ENCODE measurements at places on chromosomes 3 and 15.

GRCh38 chr15:47932261-47932660 lies 188.5 kb upstream of the SLC24A5 start:
- DNase-seq, result no peak

DNA sequence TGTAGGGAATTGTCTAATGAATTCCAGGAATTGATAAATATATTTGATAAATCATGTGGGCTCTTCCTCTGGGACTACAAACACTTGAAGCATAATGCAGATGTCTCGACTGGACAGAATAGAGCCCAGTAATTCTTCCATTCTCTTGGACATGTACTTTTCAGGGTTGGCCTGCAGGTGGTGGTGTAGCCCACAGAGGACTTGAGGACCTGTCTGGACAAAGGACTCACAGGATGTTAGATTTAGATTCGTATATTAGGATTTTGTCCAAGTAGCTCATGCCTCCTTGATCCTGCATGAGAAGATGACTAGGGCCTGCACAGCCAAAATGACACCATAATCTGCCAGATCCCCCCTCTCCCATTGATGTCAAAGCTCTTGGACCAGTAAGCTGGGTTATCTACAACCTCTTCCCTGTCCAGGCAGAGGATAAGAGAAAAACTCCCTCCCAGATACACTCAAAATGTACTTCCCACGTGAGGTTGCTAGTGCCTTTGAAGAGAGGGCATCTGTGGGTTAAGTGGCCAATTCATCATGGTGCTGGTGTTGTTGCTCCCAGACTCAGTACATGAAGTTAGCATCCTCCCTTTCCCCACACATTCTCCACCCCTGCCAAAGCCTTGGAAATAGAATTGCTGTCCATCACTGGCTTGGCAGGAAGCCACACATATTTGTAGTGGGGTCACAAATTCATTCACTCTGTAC lies 88.6 kb upstream of the ZNF280D start:
- no peak for DNase-seq

GRCh38 chr3:123025642-123026521 lies 1.7 kb downstream of the SEMA5B start:
- DNase-seq, result no peak

GRCh38 chr3:127860211-127860696 lies 37.9 kb upstream of the MGLL start:
- no peak for DNase-seq

DNA sequence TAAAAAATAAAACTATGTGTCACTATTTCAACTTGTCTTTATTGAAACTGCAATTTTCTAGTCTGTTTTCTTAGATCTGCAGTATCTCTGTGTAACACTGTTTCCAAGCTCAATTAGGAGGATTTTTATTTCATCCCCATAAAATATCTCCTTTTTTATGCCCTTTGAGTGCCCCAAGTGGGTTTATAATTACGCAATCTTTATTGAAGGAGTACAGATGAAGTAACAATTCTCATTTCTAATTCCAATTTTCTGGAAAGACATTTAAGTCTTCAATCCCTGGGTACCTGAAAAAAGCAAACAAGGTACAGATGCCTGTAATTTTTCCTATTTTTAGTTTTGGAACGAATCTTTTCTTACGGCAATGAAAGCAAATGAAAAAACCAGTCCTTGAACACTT lies 61.3 kb downstream of the CYP19A1 start:
- DNase-seq, result no peak

- no peak for DNase-seq
Measured at GRCh38 chr3:167001374-167001773, 378.7 kb downstream of the ZBBX start.

Measured in activated T-cell treated with anti-CD3 and anti-CD28 coated beads for 4 hours (primary cell).